ENCODE measurements at places on chromosomes 7 and 10.

GRCh38 chr10:132582771-132583170 lies 45.2 kb downstream of the INPP5A start:
- DNase-seq = no peak

DNA sequence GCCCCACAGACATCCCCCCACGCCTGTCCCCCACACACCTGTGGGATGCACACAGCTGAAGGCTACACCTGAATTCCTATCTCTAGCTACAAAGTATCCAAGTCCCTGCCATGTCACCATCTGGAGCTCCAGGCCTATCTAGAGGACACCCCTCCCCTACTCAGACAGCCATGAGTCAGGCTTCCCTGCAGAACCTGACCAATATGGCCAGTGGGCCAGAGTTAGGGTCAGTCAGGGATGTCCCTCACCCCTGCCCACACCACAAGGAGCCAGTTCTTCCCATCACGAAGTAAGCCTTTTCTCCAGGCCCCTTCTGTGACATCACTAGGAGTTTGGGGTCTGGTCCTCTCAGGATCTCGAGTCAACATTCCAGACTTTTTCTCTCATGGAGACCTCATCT lies 10.6 kb upstream of the SLC18A3 start:
- no peak for DNase-seq

DNA sequence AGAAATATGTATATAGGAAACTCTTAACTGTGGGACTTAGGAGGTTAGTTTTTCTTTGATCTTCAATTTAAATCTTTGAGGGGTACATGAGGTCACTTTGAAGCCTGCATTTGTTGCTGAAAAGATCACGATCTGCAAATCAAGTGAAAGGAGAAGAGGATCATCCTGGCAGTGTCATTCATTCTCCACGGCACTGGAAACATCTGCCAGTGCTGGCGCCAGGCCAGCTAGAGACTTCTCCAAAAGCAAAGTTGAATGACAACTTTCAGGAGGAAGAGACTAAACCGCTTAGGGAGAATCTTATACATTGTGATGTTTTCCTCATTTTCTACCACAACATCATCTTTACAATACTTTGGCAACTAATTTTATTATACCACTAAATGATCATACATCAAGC lies 42.5 kb downstream of the MRC1 start:
- DNase-seq = no peak

DNA sequence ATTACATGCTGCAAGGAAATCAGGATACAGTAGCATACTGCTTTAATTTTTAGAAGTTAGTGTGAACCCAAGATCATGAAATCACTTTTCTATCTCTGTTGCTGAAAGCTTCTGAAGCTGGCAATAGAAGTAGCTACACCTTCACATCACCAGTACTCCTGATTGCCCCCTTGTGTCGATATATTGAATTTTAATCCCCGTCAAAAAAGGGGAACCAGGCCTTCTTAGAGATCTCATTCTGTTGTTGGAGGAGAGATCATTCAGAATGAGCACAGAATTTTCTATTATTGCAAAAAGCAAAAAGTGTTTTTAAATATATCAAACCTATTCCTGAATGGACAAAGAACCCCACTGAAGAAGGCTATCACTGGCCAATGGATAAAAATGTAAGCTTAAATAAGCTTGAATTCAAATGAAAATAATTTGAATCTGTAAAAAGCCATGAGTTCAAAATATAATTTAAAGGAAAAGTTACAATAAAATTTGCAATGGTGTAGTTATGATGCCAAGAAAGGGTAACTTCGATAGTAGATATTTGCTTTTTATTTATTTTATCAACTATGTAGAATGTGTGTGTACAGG lies 39.7 kb upstream of the TEX47 start:
- DNase-seq = peak; percentile 8

DNA sequence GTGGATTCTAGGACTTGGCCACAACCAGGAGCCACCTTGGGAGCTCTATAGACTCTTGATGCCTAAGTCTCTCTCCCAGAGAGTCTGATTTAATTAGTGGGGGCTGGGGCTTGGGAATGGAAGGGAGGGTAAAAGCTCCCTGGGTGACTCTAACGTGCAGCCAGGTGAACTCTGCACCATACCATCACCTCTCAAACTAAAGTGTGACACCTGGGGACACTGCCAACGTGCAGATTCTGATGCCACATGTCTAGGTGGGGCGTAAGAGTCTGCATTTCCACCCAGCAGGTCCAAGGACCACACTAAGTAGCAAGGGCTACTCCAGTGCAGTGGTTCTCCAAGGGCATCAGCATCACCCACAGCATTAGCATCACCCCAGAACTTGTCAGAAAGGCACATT lies 28.3 kb downstream of the LRRC20 start:
- no peak for DNase-seq

DNA sequence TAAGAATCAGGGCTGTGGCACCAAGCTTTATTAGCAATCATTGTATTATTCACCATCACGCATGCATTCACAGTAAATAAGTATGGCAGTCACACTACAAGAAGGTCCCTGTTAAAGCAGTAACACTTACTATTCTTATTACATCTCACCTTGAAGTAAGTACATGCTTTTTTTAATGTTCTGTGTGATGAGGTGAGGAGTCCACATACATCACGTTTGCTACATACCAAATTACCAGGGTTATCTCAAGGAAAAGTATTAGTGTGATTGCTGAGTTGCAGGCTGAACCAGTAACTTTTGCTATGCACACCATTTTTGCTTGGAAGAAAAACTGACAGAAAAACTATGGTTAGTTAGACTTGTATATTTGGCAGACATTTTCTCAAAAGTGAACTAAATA lies 24.7 kb downstream of the CPA1 start:
- DNase-seq = no peak

- no peak for DNase-seq
These were observed 13.1 kb downstream of the RPS24 start for GRCh38 chr10:78046711-78047269.

DNA sequence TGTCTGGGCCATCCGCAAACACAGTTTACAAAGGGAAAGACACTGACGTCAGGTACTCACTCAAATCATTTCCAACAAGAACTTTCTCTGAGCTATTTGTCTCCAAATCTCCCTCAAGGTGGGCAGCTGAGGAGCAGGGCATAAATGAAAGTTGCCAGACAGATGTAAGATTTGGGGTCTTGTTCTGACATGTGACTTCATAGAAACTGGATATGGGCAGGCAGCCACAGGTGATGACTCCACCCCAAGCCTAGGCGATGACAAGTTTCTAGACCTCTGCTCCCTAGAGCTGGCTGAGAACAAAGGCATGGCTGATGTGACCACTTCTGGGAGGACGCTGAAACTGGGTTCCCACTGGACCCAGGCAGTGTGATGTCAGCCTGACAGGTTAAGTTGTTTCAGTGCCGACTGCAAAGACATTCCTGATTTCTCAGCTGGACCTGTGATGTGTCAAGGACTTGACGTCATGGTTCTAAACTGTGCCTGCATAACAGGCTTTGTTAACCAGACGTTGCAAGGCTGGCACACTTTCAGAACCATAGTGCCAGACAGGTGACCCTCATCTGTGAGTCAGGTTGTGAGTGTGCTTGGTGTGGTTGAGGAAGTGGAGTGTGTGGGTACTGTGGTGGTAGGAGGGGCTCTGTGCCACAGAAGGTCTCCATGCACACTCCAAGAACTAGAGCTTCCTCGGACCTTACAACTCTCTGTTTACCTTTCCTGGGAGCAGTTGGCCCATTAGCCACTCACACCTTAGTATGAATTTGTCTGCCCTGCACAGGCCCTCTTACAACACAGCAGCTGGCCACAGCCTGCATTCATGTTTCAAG lies 39.9 kb upstream of the EBF3 start:
- DNase-seq = no peak

GRCh38 chr7:152521420-152522337 lies 85.9 kb upstream of the KMT2C start:
- peak; percentile 50 for DNase-seq

GRCh38 chr7:82760831-82761230 lies 317.3 kb upstream of the CACNA2D1 start:
- no peak for DNase-seq

- no peak for DNase-seq
These were observed 13.7 kb upstream of the PDLIM1 start for GRCh38 chr10:95304463-95304862.

DNA sequence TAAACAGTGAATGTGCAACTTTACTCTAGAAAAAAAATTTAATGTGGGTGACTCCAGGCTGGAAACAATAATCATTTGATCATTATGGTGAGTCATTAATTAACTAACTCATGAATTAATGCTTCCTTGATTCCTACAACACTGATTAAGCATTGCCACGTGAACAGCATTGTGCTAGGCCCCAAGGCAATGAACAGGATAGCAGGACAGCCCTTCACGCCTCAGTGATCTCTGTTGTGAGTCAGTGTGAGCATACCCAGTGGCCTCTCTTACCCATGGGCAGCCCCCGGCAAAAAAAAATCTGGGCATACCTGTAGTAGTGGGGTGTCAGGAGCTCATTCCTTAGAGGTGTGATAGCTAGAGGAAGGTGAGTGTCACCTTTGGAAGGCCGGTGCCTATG lies 76.0 kb downstream of the DENND2A start:
- DNase-seq = no peak

GRCh38 chr10:69644658-69645295 lies 14.7 kb downstream of the FAM241B start:
- DNase-seq = peak; percentile 81

GRCh38 chr10:72122221-72122620 lies 33.9 kb upstream of the SPOCK2 start:
- no peak for DNase-seq

- DNase-seq = no peak
These were observed 26.8 kb upstream of the RASGEF1A start for GRCh38 chr10:43293677-43294057.

- no peak for DNase-seq
These were observed 205.5 kb upstream of the AOAH start for GRCh38 chr7:36929791-36930190.

DNA sequence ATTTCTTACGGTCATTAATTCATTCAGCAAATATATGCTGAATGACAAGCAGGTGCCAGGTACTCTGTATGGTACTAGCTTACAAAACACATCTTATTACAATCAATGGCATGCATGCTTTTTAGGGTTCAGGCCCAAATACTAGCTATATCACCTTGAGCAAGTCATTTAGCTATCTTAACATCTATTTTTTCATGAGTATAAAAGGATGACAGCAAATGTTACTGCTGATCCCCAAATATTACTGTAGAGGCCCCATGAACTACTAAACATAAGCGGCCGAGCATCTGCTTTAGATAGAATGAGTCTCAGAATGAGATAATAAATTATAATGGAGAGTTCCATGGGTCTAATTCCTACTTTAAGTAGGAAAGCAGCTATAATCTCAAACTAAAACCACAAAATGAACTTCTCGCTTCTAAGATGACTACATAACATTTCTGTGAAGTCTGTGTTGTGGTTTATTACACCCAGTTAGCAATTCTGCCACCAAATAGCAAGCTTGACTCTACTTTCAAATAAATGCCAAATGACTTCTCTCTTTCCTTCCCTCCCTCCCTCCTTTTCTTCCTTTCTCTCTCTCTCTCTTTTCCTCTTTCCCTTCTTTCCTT lies 113.7 kb upstream of the LRRN3 start:
- DNase-seq = no peak

GRCh38 chr10:3775696-3776551 lies 9.1 kb downstream of the KLF6 start:
- DNase-seq = no peak

DNA sequence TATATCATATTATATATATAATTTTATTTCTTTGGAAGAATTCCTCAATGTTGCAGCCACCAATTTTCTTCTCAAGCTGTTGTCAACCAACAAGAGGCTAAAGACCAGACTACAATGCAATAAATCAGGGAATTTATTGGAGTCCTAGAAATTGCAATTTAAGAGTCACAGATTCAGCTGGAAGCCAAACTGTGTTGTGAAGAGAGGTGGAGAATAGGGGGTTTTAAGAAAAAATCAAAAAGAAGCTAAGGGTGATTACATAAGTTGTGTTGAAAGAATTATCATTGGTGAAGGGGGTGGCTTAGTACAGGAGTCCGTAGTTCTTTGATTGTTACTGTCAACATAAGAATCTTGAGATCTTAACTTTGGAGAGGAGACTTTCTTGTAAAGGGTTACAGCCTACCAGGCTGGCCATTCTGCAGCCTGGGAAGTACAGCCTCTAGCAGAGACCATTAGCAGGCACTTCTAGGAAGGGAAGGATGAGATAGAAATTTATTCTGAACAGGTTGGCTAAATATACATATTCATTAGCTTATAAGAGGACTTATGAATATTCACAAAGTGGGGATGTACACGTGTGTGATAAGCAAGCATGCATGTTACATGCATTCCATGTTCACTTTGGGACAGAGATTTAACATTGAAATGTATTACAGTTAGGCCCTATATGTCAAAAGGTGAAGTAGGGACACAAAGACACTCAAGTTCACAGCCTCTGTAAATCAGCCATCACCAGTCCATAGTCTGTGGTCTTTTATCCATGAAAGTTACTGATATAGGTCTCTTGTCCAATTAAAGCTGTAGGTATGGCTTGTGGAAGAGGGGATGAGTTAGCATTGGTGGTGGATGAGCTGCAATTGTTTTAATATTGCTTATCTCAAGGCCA lies 8.3 kb upstream of the TMEM168 start:
- DNase-seq = no peak

DNA sequence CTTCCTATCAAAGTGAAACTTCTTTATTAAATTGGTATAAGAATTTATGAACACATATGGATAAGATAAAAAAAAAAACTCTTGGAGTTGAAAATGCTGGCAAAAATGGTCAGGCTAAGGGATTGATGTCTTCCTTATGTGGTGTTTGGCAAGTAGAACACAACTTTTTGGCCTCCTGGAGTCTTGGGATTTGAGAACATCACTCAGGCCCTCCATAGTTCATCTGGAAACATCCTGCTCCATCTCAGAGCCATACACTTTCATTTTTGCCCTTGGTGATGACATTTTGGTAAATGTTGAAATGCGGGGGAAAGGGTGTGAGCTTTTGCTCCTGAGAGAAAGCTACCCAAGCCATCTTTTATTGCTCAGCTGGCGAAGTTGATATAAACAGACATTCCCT lies 27.5 kb upstream of the BTBD16 start:
- no peak for DNase-seq

DNA sequence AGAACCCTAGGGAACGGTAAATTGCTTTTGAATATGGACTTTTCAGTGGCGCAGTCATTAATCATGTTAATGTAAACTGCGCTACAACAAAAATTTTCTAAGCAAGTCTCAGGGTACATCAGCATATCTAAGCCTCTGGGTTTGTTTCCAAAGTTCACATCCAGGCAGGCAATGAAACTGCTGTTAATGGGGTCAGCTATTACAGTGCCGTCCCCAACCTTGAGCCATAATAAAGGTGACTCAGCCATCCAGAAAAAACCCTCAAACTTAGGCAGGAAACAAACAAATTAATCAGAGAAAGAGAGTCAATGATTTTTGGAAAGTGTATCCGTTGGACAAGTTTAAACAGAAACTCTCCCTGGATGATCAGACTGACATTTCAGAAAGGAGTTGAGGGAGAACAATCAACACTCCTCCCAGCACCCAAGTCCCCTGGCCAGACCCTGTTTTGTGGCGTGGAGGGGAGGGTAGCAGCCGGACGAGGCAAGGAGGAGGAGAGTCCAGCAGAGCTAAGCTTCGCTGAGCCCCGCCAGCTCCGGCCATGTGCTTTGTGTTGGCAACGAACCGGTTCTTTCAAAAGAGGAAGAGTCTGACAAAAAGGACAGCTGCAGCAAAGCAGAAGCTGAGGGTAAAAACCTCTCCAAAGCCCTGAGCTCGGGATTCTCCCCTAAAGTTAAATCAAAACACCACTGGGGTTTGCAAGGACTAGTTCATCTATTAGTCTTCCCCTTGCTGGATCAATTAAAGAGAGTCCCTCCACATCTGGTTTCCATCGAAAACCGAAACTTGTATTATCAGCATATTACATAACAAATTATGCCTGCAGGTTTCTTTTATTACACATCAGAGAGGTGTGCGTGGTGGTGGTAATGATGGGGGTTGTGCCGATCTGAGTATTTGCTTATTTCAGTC lies 3.6 kb downstream of the FAM53B start:
- DNase-seq = no peak
